ENCODE measurements at places on chromosomes 11 and 22. TPM values are rescaled to one million over a fixed set of nuclear protein-coding genes. Genes with fewer than 3 reads are reported as not detected.
A peak's percentile ranks its signal among the peaks of the same experiment; 100 is the strongest.

LDHAL6A gene
- 0.54 TPM for total RNA-seq

CDCA5 gene
- 4.5 TPM for total RNA-seq

NAALADL1 gene
- 4.1 TPM for total RNA-seq

KCNJ5 gene
- total RNA-seq = 0.82 TPM

DNA sequence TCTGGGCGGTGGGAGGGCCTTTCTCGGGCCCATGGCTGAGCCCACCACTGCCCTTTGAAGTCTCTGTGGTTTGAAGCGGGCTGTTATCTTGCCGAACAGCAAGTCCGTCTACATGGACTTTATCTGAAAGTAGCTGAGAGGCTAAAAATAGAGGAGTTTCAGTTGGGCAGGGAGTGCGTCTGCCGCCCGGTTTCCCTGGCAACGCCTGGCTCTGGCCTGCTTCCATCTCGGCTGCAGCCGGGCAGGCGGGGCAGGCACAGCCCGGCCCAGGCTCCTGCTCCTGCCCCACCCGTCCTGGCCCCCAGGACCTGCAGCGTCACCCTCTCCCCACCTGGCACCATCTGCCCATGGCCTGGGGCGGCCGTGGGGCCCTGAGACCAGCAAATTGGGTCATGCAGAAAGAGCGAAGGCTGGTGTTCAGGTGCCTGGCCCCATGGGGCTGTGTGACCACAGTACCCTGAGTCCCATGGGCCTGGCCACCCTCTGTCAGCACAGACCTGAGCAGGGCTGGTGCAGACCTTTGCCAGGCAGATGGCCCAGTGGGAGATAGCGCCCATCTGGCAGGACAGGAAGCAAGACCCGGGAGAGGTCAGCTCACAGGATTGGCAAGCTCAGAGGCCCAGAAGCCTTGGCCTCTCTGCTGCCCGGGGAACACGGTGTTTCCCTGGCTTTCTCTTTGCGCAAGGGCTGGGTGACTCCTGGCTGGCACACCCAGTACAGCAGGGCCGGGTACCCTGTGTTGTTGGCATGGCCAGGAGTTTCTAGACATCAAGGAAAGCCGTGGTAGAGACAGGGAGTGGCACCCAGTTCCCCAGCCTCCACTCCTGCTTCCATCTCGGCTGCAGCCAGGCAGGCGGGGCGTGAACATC is 79.1 kb upstream of the KCNQ1OT1 start:
- DNase-seq = peak; percentile 95

- DNase-seq = no peak
Observed at GRCh38 chr11:95919514-95919913, 4.4 kb downstream of the MTMR2 start.

GRCh38 chr11:92607969-92608722 is 361.3 kb upstream of the MTNR1B start:
- no peak for DNase-seq

GRCh38 chr11:43833657-43834073 is 47.0 kb upstream of the ALKBH3 start:
- peak; percentile 62 for DNase-seq

DNA sequence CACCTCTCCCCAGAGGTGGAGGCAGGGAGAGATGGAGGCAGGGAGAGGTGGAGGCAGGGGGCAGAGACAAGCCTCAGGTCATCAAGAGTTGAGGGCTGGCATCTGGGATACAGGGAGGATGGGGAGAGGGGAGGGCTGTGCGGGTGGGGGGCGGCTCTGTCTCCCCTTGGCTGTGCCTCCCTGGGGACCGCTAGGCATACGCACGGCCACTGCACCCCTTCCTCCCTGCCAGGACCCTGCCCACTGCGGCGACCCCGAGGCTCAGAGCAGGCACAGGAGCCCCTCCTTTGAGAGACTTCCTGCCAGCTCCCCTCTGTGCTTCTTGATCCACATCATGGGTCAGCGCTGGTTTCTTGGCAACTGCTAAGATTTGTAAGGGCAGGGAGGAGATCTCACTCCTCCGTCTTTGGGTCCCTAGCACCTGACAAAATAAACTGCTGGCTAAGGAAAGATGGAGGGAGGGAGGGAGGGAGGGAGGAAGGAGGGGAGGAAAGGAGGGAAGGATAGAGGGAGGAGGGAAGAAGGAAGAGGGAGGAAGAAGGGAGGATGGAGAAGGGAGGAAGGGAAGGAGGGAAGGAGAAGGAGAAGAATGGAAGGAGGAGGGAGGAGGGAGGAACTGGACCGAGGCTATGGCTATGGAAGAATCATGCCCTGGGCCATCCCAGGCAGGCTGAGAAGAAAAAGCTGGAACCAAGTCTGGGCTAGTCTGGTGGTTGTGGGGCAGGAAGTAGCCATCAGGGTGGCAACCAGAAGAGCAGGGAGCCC is 18.5 kb downstream of the PRR33 start:
- DNase-seq = no peak

DNA sequence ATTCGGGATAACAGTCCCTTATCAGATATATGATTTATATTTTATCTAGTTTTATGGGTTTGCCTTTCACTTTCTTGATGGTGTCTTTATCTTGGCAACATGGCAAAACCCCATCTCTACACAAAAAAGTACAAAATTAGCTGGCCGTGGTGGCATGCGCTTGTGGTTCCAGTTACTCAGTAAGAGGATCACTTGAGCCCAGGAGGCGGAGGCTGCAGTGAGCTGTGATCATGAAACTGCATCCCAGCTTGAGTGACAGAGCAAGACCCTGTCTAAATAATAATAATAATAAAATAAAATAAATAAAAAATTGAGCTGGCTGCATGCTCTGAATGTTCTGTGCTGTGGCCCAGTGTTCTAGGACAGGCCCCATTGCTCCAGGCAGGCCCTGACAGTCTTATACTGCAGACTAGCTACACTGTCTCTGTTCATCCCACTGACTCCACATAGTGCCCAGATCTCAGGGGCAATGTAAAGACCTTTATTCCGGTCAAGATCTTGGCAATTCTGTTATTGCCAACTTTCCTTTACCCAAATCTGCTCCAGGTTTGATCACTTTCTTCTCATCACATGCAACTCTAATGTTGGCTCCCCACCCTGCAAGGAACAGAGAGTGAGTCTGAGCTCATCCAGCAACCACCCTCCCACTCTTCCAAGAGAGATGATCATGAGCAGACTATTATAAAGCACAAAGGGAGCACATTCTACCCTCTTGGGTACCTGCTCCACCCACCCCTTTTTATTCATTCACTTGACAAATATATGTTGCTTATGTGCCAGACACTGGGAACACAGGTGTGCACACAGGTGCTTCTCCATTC is 8.8 kb downstream of the HSPA8 start:
- no peak for DNase-seq

GRCh38 chr11:119754199-119754598 is 25.2 kb upstream of the NECTIN1 start:
- DNase-seq = no peak

DNA sequence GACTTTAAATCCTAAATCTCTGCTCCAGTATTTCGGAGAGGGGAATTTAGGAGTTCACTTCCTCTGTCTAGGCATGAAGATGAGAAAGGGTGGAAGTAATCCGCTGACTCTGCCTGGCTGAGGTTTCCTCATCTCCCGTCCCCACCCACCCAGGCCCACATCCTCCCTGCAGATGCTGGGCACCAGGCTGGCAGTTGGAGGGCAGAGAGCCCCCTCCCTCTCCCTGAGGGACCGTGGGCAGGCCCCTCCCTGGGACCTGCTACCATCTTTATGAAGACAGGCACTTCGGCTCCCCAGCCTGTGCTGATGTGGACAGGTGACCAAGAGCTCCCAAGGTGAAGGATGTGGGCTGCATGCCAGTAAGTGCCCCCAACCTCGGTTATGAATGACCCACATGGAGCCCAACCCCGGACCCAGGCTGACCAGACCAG is 6.7 kb downstream of the CASTOR1 start:
- DNase-seq = no peak

- no peak for DNase-seq
Observed at GRCh38 chr22:20026996-20027601, 6.2 kb downstream of the TANGO2 start.

Data from cerebellum (tissue), 4 donors.